AG04450 (cell line): ENCODE measurements at places on chromosomes 16 and 17.

DNA sequence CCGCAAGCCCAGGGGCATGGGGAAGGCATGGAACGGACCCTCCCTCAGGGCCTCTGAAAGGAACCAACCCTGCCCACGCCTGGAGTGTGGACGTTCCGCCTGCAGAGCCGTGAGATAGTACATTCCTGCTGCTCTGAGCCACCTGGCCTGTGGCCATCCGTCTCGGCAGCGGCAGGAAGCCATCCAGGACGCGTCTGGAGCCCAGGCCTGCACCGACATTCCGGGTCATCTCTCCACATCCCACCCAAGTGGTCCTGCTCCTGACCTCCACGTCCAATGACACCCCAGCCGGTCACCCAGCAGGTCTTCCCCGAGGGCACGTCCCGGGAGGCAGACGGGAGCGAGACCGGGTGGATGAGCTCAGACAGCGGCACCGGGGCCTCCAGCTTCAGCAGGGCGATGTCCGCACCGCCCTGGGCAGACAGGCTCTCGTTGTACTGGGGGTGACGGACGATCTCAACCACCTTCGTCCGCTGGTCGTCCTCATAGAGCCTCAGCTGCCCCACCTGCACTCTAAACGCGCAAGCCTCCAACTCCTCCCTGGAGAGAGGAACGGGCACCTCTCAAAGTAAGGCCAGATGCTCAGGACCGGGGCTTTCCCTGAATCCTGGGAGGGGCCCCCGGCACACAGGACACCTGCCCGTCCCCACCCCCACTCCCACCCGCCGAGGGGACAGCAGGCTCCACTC lies 21.3 kb upstream of the UBE2I start:
- DNase-seq = no peak

DNA sequence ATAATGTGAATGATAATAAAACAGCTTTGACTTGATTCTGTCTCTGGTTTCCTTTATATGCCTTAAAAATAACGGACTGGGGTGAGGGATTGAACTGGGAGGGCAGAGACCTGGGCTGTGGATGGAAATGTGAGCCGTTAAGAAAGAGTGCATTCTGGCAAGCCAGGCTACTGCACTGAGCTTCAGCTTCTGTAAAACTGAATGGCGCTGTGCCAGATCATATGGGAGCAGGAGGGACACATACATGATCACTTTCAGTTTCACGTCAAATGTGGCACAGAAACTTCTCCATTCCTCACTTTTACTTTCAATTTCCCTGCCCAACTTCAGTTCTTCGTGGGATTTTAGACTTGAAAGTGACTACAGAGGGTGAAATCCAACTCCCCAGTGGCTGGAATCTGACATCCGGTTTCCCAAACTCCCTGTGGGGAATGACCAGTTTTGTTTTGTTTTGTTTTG lies 1.1 kb downstream of the MT2A start:
- no peak for DNase-seq

- DNase-seq = no peak
Measured at GRCh38 chr17:64102627-64103390, 27.1 kb downstream of the ERN1 start.

DNA sequence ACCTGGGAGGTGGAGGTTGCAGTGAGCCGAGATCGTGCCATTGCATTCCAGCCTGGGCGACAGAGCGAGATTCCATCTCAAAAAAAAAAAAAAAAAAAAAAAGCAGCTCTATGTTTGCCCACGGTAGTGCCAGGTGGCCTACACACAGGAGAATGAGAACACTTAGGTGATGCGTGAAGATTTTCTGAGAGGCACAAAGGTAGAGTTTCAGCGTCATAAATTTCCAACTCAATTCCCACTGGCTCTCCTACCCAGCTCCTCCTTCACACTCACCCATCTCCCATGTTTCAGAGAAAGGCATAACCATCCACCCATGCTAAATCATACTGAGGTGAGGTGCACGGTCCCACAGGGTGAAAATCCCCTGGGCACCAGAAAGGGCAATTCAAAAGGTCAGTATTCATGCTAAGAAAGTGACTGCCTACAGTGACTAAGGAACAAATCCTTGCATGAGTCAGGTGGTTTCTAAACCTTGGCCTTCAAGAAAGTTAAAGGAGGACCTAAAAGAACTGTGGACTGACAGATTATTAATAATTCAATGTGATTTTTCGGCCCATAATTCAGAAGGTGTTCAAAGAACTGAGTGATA lies 4.8 kb downstream of the DCAKD start:
- no peak for DNase-seq

DNA sequence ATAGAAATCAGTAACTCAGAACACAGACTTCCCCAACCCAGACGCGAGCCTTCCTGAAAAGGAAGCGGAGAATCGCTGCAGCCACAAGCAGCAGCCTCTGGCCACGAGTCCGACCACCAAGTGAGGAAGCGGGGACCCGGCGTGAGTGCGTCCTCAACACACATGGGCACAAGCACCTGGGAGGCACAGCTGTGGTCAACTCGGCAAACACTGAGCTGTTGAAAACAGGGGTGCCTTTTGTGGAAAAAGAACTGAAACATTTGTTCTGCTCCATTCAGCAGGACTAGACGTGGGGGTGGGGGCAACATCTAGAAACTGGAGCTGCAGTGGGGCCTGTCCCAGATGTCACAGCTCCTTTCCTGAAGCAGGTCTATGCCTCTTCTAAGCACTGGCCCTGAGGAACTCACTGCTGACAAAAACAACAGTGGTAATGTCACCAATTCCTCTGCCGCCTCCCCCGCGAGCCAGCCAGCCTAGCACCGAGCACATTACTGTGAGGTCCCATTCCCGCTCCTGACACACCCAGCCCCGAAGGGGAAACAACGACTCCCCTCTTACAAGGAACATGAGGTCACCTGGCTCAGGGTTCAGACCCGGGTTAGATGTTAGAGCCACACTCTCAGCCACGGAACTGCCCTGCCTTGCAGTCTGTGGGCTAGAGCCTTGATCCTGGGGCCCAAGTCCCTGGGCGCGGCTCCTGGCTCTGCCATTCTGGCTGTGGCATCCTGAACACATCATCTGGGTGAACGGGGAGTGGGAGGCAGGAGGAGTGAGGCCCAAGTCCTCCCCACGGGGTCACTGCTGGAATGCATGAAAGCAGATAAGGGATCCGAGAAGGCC lies 29.0 kb downstream of the KDM8 start:
- no peak for DNase-seq

DNA sequence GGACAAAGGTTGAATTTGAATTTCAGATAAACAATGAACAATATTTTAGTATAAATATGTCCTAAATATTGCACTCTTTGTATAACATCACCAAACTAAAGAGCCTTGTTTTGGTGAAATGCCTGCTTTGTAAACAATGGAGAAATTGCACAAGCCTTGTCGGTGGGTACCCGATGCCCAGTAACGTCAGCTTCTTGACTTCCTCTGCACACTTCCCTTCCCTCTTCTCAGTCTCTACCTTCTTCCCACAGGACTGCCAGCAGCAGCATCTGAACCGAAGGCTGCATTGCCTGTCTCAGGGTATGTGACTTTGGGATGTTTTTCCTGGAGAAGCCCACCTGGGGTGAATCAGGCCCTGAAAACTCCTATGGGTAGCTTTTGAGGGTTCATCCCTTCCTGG lies 113.9 kb downstream of the UTP18 start:
- DNase-seq = no peak
